Vagina (tissue), 2 donors: ENCODE measurements at places on chromosomes 2 and 18. TPM values are rescaled to one million over a fixed set of nuclear protein-coding genes. Genes with fewer than 3 reads are reported as not detected.

ECEL1 gene
- total RNA-seq, result not detected

GRCh38 chr2:15691586-15692310 is 100.1 kb downstream of the DDX1 start:
- DNase-seq, result no peak

- no peak for DNase-seq
Observed at GRCh38 chr2:2648094-2648493, 317.0 kb upstream of the MYT1L start.

SH3BP4 gene
- 19.2 TPM for total RNA-seq

DNA sequence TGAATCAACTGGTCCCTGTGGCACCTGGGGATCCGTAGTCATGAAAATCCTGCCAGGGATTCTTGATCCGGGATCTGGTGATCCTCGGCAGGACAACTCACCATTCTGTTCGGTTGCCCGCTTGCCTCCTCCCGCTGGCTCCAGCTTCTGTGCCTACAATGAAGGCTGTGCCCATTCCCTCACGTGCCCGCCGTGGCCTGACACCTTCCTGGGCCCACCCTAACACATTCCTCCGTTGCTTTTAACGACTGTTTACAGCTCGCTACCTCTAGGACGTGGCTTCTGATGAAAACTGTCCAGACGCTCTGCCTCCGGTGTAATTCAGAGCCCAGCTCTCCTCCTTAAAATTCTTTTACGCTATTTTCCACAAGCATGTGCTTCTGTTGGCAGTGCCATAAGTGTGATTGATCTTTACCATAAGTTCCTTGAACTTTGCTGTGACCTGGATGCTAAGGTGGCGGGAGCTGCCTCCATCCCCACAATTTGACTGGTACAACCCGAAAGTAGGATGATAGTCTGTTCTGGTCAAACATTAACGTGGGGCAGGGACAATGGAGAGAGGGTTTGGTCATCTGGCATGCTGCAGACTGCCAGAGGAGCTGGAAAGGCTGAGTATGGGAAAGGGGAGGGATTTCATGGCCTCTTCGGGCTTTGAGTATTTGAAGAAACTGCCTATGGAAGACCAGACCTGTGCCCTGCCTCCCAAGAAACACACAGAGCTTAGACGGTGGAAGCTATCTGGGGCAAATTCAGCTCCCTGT is 206.8 kb upstream of the TNP1 start:
- DNase-seq, result no peak

DNA sequence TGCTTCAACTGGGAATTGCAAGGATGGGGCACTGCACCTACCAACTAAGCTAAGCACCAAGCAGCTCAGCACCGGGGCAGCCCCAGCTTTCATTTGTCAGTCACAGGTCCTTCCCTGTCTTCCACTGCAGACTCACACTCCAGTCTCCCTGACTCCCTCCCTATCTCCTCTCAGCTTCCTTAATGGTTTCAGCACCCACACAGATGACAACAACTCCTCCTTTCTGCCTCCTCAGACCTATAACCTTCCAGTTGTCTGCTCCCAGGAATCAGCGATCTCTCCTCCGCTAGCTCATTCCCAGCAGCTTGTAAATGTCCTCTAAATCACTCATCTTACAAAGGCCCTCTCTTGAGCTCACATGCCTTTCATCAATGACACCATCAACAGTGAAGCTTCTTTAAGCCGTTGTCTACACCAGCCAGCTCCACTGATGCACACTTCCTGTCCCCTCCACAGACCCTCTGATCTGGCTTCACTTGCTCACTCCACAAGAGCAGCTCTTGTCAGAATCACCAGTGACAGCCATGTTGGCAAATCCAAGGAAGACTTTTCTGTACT is 32.1 kb downstream of the CLASP1 start:
- no peak for DNase-seq
